ENCODE measurements at places on chromosomes 2 and 18.

- no peak for DNase-seq
Measured at GRCh38 chr2:160584972-160585494, 91.4 kb upstream of the RBMS1 start.

DNA sequence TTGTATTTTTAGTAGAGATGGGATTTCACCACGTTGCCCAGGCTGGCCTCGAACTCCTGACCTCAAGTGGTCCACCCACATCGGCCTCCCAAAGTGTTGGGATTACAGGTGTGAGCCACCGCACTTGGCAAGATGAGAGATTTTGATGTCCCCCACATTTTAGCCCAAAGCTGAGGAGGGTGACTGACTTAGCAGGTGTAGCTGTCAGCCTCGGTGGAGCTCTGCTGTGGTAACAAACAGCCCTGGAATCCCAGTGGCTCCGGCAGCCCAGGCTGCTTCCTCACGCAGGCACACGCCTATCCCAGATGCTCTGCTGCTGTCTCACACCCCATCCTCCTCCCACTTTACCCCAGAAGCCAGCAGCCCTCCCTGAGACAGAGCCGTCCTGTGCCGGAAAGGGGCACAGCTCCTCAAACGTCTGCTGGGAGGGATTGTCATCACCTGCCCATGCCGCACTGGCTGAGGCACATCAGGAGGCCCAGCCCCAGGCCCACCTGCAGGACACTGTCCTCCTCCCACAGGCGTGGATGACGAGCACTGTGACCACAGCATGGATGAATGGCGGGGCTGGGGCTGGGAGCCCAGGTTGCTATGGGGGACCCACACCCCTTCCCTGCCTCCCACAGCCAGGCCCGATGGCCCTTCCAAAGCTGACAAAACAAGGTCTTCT lies 10.6 kb upstream of the BOK start:
- no peak for DNase-seq

GRCh38 chr18:23725827-23726661 lies 36.8 kb downstream of the LAMA3 start:
- no peak for DNase-seq

DNA sequence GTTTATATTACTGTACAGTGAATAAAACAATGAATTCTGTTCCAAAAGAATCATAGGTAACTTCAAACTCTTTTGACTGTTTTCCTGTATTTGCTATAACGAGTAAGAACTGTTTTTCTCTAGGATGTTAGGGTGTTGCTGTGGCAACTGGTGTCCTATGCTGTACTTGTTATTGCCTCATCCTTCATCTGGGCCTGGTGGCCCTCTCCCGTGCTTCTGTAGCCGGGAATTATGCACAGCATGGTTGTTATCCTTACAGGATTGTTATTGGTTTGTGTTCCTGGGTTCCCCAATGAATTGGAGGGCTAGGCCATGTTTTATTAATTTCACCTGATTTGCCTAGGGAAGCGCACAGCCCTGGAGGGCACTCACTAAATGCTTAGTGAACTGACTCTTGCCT lies 279.2 kb downstream of the PTPRM start:
- no peak for DNase-seq

- no peak for DNase-seq
Measured at GRCh38 chr2:140916410-140916809, 1214.4 kb downstream of the LRP1B start.

DNA sequence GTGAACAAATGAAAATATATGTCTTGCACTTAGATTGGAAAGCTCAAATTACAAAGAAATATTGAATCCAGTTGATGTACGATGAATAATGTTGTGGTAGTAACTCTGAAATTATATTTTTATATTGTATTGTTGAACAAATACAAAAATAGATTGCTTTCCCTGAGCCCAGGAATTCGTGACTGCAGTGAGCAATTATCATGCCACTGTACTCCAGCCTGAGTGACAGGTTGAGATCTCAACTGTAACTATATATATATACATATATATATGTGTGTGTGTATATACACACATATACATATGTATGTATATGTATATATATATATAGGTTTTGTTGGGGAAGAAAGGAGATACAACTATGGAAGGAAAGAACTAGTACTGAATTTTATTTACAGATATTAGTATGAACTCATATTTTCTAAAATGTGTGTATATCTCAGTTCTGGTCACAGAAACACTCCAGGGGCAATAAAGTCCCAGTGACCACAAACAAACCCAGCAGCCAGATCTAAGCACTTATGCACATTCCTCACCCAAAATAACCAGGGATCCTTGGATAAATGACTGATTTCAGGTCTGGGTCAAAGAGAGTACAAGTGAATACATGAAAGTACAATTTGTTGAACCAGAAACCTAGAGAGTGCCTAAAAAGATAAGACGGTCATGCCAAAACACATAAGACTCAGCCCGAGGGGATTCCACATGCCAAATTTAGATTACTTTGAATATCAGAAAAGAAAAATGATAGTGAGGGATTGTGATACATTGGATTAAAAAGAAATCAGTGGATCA lies 146.3 kb downstream of the TMX3 start:
- DNase-seq, result no peak

- DNase-seq, result no peak
Measured at GRCh38 chr18:42196651-42197050, 241.6 kb downstream of the PIK3C3 start.

- no peak for DNase-seq
Measured at GRCh38 chr2:230666885-230667712, 45.5 kb upstream of the CAB39 start.

DNA sequence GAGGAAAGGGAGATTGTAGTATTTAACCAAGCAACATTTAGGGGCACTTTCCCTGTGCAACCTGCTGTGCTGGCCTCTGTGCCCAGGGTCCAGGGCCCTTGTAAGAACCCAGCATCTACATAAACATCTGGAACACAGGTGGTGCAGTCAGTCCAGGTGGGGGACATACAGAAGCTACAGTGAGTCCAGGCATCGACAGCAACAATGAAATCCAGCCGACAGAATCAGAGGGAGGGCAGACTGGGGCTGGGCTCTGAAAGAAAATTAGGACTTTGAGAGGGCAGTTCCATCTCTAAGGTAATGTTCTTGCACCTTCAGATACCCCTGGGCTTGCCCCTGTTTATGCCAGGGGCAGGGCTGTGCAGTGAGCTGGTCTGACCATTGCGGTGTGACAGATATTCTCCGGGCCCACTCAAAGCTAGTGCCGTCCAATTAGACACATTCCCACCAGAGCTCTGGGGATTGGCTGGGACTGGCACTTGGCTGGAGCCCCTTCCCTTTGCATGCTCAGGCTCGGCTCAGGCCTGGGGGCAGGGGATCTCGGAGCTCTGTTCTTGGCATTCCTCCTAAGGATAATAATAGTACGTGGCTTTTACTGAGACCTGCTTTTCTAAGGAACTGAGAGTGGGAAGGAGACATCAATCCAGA lies 5.4 kb downstream of the LBH start:
- DNase-seq, result no peak
